Astrocyte of the hippocampus (primary cell): ENCODE measurements at places on chromosomes 3 and 15.

GRCh38 chr3:179091113-179091512 lies 19.5 kb upstream of the ZMAT3 start:
- no peak for DNase-seq

DNA sequence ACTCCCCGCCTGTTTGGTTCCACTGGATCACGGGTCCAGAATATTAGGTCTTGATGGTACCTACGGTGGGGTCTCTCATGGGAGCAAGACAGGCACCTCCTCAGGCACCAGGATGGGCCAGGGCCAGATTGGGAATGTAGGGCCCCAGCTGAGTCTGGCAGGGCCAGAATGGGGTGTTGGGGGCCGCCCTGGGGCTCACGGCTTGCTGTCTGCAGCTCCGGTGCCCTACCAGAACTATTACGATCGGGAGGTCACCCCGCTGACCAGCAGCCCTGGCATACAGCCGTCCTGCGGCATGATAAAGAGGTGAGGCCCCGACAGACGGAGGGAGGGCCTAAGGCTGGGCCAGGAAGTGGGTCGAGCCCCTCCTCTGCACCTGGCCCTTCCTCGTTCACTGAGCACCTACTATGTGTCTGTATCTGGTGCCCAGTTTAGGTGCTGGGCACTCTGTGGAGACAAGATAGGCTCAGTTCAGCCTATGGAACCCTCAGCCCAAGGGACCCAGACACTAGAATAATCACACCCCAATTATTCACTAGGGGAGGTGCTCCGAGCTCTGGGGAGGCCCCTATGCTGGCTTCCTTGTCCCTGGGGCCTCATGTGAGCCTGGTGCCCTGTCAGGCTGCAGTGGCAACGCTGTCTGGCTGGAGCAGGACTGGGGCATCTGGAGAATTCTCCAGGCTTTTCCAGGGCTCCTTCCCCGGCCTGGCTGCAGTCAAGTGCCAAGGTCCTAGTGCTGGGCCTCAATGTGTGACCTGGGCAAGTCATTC lies 37.9 kb downstream of the PSTPIP1 start:
- DNase-seq = no peak

- DNase-seq = no peak
Measured at GRCh38 chr15:27587810-27588209, 511.3 kb downstream of the OCA2 start.

DNA sequence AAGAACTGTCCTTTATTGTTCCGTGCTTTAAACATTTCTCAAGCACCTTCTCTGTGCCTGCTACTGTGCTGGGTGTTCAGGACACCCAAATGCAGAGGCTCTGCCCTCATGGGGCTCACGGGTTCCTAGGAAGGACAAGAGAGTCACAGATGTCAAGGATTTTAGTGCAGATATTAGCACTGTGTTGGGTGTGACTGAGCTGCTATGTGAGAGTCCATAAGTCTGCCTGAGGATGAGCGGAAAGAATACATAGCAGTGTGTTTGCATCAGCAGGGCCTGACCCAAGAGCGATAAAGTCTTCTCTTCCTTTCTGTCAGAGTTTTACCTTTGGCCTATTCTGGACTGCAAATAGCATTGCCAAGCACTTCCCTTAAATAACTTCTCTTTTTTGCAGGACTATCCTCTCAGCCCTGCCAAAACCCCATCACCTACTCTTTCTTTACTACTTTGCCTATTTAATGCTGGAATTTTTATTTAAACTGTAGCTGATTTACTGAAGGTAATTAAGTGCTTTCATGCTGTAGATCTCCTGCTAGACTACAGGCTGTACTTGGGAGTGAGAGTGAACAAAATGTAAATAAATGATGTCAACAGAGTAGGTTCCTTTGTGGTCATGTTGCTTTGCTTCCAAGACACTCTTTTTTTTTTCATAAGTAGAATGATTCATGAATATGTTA lies 459.4 kb upstream of the TPRG1 start:
- DNase-seq = peak; percentile 67

DNA sequence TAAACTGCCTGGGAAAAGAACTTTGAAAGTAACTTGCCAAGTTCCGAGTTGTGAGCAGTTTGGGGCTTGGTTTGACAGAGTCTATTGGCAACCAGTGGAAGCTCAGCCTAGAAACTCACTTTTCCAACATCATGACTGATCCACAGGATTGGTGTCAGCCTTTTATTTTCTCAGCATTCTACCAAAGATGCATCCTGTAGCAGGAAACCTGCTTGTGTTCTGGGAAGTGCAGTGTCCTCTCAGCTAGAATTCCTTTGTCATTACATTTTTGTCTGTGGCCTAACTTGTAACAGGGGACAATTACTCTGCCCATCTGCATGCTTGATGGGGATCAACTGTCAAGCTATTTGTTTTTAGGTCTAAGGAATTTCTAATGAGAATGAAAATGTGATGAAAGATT lies 116.7 kb upstream of the LMOD3 start:
- DNase-seq = no peak

- DNase-seq = peak; percentile 79
Measured at GRCh38 chr3:34260271-34261000, 462.0 kb downstream of the PDCD6IP start.

GRCh38 chr3:135792174-135792573 lies 173.4 kb upstream of the PPP2R3A start:
- no peak for DNase-seq

- DNase-seq = no peak
Measured at GRCh38 chr15:86392296-86392695, 312.6 kb downstream of the AGBL1 start.

DNA sequence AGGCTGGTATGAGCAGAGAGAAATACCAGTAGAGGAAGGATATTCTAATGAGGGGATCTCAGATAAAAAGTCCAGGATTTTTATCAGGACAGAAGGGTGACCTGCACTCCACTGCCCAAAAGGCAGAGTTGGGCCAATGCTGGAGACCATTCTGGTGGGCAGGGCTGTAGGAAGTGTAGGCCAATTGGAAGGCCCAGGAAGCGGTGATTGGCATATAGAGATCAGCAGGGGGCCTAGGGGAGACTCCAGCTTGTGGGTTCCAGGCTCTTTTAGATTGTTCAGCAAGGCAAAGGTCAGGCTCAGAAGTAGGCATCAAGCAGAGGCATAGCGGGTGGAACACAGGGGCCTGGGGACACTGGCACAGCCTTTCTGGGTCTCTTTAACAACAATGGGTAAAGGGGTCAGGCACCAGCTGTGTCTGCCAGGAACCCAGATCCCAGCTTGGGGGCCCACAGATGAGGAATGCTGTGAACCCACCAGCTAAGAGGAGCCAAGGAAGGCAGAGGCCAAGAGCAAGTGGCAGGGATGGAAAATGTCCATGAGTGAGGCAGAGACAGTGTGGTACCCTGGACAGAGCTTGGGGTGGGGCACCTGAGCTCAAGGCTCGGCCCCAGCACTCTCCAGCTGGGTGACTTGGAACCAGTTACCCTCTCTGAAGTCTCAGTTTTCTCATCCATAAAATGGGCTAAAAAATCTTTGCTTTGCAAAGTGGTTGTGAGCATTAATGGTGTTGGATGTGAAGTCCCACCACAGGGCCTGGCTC lies 27.0 kb upstream of the RASGRF1 start:
- no peak for DNase-seq

DNA sequence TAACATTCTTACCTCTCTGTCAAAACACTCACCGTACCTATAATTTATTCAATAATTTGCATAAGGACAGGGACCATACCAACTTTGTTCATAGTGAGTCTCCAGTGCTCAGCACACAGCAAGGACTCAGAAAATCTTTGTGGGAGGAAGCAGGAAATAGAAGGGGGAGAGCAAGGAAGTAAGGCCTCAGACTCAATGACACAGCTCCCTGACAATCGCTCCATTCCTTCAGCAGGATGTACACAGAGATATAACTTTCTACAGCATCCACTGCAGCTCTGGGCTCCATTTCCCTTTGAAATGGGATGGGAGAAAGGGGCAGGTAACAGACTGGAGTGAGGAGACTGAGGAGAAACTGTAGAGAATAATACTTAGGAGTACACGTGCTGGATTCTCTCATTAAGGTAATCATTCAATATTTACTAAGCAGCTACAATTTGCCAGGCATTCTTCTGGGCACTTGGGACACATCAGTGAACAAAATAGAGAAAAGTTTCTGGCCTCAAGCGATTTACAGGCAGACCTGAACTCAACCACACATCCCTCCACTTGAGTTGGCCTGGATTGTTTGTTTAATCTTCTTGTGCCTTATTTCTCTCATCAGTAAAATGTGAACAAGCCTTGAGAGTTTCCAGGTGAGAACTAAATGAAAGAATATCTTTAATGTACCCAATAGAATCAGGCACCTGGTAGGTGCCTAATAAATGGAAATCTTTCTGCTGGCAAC lies 330.3 kb upstream of the THBS1 start:
- DNase-seq = no peak

GRCh38 chr3:79602385-79602784 lies 165.4 kb downstream of the ROBO1 start:
- no peak for DNase-seq

- no peak for DNase-seq
Measured at GRCh38 chr3:36558961-36559360, 178.7 kb downstream of the STAC start.

DNA sequence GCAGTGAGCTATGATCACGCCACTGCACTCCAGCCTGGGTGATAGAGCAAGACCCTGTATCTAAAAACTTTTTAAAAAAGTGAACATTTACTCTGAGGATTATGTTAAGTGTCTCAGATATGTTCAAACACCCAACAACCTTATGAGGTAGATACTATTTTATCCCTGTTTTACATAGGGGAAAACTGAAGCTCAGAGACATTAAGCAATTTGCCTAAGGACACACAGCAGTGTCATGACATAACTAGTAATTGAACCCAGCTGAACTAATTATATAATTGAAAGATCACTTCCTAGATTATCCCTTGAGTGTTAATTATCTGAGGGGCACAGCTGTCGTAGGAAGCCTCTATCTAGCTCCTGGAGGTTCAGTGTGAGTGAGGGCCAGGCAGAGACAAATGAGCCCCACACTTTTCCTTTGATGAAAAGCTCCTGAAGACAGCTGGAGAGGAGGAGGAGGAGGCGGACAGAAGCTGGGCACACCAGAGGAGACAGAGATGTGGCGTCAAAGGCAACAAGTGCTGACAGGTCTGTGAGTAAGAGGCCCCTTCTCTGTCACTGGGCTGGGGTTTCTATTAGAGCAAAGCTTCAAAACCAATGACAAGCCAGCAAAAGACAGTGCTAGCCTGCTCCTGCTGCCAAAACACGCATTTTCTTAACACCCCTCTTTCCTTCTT lies 20.5 kb downstream of the TRH start:
- DNase-seq = no peak

- no peak for DNase-seq
Measured at GRCh38 chr15:95192923-95193322, 961.6 kb downstream of the MCTP2 start.

GRCh38 chr15:77624868-77625267 lies 7.8 kb downstream of the LINGO1 start:
- DNase-seq = no peak

- no peak for DNase-seq
Measured at GRCh38 chr15:32908135-32908801, 190.5 kb downstream of the GREM1 start.

GRCh38 chr3:188299068-188299467 lies 145.1 kb downstream of the LPP start:
- DNase-seq = no peak

- DNase-seq = no peak
Measured at GRCh38 chr3:51970606-51971300, 3.1 kb downstream of the ABHD14B start.

GRCh38 chr3:157134620-157135191 lies 25.2 kb downstream of the CCNL1 start:
- peak; percentile 79 for DNase-seq

DNA sequence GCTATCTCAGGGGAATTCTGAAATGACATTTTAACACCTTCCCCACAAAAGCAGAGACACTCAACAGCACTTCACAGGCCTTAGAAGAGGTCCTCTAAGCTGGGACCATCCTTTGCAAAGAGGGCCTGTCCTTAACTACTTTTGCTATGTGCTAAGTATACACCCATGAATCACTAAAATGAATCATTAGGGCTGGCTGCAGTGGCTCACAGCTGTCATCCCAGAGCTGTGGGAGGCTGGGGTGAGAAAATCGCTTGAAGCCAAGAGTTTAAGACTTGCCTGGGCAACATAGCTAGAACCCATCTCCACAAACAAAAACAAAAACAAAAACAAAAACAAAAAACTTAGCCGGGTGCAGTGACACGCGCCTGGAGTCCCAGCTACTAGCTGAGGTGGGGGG lies 53.9 kb upstream of the MELTF start:
- DNase-seq = peak; percentile 75

DNA sequence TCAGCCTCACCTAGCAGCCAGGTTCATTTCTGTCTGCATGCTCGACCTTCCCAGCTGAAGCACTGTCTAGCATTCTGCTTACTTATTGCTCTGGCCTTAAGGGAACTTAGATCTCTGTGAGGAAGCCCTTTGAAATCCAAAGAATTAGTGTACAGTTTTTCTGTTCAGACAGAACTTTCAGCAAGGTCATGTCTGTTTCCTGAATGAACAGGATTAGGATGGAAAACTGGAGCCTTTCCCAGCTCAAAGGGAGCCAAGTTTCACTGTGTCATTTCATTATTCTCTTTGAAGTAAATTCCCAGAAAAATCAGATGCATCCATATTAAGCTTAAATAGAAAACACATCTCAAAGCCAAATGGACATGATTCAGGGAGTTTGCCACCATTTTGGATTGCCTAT lies 457.3 kb upstream of the KCNMB2 start:
- peak; percentile 70 for DNase-seq

DNA sequence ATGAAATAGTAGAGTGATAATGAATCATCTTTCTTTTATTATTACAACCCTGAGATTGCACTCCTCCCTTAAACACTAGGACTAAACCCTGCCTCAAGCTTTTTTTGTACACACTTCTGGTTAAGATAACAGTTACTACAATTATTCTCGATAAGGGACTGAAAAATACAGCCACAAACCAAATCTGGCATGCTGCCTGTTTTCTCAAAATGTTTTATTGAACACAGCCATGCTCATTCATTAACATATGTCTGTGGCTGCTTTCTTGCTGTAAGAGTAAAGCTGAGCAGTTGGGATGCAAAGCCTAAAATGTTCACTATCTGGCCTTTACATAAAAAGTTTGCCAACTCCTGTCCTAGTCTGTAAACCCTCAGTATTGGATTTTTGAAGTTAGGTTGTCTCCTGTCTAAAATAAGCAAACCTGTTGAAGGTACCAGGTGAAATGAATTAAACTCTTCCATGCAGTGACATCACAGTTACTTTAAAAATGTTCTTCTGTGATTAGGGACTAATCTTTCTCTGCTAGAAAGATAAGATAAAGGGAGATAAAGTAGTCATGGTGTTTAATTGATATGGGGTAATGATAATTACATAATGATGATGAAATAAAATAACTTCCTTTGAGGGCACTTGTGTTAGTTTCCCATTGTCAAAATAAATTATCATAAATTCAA lies 218.2 kb downstream of the STXBP5L start:
- DNase-seq = no peak

DNA sequence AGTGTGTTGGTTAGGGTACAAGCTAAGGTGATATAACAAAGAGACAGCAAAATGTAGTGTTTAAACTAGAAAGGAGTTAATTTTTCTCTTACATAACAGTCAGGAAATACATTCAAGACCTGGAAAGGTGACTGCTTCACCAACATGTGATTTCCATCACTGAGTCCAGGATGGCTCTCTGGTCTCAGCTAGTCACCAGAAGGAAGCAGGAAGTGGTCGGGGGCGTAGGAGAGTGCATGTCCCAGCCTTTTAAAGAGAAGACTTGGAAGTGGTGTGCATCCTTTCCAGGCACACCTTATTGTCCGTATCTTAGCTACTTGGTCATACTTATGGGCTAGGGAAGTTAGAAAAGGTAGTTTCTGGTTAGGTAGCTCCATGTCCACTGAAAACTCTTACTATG lies 11.1 kb upstream of the UBE2Q2 start:
- DNase-seq = no peak

GRCh38 chr15:23372284-23372683 lies 17.7 kb downstream of the GOLGA8S start:
- no peak for DNase-seq

GRCh38 chr3:119575507-119575906 lies 3.8 kb upstream of the ADPRH start:
- DNase-seq = no peak
